Activated CD4-positive, alpha-beta T cell treated with anti-CD3 and anti-CD28 coated beads for 4 hours (primary cell): ENCODE measurements at places on chromosomes 5 and 9.

DNA sequence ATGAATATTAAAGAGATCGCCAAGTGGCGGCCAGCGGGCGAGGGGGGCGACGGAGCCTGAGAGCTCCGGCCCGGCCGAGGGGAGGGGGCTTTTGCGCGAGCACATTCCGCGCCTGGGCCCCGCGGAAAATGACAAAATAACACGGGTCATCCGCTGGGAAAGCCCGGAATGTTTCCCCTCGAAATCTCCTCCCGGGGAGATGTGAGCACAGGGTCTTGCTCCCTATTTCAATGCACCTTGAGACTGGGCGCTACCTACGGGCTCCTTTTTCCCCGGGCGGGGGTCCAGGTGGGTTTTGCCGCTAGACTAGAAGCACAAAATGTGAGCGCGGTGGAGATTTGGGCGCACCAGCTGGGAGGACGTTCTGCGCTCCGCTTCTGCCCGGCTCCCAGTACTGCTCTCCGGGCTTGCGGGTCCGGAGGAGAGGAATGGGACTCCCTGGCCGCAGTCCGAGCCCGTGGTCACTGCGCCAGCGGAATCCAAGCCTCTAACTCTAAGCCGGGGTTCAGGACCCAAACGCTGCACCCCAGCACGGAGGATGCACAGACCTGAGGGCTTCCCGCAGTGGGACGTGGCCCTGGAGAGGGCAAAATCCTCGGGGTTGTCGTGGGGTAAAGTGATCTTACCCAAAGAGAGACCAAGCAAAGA lies 2.8 kb upstream of the PRDM12 start:
- DNase-seq = no peak

- DNase-seq = no peak
Observed at GRCh38 chr5:13932561-13932960, 11.9 kb downstream of the DNAH5 start.

GRCh38 chr5:6446042-6446441 lies 2.6 kb upstream of the UBE2QL1 start:
- DNase-seq = no peak

DNA sequence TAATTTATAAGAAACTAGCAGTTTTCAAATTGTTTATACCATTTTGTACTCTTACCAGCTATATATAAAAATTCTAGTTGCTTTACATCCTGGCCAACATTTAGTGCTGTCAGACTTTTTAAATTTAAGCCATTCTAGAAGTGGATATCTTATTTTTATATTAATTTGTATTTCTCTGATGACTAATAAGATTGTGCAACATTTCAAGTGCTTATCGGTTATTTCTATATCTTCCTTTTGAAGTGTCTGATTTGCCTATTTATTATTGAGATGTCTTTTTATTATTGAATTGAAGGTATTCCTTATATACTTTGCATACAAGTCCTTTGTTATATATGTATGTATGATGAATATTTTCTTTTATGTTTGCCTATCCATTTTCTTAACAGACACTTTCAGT lies 324.0 kb downstream of the ELAVL2 start:
- DNase-seq = no peak

- DNase-seq = no peak
Observed at GRCh38 chr5:88940713-88941112, 57.7 kb upstream of the MEF2C start.

GRCh38 chr5:59727186-59727585 lies 166.3 kb downstream of the PDE4D start:
- no peak for DNase-seq

GRCh38 chr5:171149333-171149732 lies 159.7 kb upstream of the TLX3 start:
- DNase-seq = no peak

DNA sequence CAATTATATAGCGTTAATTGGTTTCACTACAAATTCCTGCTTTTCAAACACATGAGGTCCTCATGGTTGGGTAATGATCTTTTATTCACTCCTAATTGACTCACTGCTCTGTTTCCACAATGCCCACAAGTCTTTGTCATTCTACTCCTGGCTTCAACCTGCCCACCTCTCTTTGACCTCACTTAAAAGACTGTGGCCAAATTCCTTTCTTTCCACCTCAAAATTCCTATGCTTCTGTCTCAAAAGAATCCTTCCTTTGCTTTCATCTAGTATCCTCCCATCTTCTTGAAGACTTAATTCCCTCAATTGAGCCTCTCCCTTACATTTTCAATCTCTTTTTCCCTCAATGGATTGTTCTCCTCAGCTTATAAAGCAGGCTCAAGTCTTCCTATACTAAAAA lies 4.9 kb downstream of the APBA1 start:
- DNase-seq = no peak

- no peak for DNase-seq
Observed at GRCh38 chr5:72883850-72884249, 67.4 kb downstream of the TNPO1 start.

DNA sequence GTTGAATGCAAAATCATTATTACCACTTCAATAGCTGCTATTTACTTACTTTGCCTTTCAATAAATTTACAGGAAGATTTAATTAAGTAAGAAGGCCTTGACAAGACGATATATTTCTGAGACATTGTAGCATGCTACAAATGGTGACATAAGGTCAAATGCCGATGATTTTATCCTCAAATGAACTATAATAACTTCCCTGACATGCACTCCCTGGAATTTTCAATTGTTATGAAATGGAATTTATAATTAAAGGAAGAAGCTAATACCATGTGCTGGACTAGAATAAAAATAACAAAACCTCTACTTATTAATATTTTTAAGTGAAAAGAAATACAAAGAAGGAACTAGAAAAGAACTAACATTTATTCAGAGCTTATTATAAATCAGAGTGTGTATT lies 30.2 kb upstream of the ITGA1 start:
- no peak for DNase-seq

DNA sequence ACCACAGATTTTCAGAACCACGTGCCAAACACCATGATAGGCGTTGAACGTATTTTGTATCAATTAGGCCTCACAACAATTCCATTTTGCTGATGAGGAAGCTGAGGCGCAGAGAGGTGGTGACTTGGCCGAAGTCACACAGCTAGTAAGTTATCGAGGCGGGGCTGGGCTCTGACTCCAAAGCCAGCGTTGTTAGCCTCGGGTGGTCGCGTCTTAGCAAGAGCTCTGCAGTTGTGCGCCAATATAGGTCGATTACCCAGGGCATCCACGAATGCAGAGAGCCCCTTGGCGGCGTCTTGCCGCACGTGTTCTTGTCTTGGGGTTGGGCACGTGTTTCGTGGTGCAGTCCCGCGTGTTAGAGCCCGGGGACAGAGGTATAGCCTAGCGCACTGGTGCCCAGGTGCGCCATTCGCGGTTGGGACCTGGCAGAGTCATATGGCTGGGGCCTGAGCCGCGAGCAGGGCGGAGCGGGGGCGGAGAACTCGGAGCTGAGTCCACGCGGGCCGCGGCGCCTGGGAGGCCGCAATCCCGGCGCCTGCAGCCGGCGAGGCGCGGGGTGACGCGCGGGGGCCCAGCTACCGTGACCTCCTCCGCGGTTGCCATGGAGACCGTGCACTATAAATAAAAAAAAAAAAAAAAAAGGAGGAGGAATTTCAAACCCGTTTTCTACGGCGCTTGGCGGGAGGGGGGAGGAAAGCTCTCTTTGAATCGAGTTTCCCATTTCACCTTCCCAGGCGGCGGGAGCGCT lies 62.3 kb downstream of the CXXC5 start:
- peak; percentile 49 for DNase-seq

DNA sequence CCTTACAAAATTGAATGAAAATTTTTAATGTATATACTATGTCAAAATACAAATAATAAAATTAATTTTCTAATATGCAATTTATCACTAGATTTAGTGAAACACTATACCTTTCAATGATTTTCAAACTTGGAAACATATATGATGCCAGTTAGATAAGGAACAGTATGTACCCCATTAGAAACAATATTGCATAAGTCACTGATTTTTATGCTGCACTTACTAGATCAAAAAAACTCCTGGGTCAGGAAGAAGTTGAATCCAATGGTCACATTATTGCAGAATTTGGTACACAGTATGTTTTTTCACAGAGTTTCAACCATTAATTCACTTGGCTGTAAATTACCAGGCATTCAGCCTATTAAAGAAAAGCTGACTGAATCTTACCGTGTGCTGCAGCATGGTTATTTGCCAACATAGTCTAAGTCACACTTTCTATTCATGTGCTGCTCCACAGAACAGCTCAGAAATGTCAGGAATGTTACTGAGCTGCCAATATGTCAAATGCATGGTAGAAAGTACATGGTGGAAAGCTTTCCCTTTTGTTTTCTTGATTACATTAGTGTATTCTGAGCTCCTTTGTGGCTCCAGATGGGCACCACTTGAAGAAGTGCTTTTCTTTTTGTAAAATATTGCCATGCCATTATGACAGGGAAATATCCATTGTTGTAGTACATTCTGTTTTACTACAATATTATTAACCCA lies 9.9 kb upstream of the PRR16 start:
- no peak for DNase-seq

DNA sequence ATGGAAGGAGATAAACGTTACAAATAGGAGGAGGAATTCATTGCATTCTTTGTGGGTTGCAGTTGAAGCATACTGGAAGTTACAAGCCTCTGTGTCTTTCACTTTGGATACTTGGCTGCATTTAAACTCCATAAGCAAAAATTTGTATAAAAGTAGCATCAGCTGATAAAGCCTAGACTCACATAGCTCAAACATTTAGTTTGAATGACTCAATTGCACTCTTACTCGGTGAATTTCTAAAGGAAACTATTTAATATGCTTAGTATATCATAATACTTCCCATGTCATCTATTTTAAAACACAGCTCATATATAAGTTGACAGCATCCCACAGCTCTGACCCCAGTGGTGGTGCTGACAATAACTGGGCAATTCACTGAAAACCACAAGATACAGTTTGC lies 596.6 kb upstream of the ZNF608 start:
- DNase-seq = no peak

- DNase-seq = no peak
Observed at GRCh38 chr5:111707630-111708164, 49.3 kb downstream of the NREP start.

GRCh38 chr5:1324301-1324700 lies 20.6 kb downstream of the CLPTM1L start:
- no peak for DNase-seq

- peak; percentile 20 for DNase-seq
Observed at GRCh38 chr9:124659099-124659659, 111.9 kb downstream of the NR6A1 start.

DNA sequence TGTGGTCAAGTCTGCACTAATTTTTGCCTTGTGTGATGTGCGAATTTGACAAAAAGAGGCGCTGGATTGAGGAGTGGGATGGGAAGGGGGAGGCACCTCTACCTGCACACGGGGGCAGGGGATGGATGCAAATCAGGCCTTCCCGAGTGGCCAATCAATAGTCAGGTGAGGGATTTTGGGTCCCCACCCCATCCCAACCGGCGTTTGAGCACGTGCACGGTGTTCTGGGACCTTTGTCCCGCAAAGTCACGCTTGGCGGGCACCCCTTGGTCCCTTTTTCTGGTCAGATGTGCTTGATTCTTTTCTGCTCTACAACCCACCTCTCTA lies 685 bp upstream of the ADAMTS19 start:
- no peak for DNase-seq

DNA sequence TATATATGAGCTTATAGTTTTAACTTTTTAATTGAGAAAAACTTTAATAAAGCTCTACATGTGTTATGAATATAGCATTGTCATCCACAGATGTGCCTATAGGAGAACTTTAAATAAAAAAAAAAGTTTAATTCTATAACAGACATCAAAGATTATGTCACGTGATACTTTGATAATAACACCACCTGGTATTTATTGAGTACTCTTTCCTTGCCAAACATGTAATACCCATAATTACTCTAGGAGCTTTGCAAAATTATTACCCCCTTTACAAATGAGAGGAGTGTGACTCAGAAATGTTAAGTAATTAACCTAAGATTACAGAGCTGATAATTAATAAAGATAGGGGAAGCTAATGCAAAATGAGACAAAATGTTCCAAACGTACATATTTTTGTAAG lies 43.0 kb downstream of the ITGA2 start:
- no peak for DNase-seq

- no peak for DNase-seq
Observed at GRCh38 chr9:128192601-128193371, 1.4 kb upstream of the CIZ1 start.

GRCh38 chr5:179346401-179346800 lies 1.1 kb upstream of the ADAMTS2 start:
- DNase-seq = no peak

DNA sequence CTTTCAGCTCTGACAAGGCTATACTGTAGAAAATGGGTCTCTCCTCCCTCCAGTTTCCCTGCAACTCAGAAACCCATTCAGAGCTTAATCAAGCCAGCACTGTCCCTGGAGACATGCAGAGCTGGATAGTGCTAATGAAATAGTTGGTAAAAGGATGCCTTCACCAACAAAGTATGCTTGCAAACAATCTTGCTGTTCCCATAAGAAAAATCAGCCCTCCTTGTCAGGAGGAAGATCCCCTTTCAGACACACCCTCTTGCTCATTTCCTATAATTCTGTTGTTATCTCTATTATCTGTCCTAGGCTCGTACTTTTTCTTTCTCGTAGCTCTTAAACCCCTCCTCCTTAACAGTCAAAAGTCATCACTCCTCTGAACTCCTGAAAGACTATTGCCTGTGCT lies 9.9 kb upstream of the OSMR start:
- DNase-seq = no peak

GRCh38 chr9:86034863-86035734 lies 64.3 kb downstream of the GOLM1 start:
- no peak for DNase-seq

DNA sequence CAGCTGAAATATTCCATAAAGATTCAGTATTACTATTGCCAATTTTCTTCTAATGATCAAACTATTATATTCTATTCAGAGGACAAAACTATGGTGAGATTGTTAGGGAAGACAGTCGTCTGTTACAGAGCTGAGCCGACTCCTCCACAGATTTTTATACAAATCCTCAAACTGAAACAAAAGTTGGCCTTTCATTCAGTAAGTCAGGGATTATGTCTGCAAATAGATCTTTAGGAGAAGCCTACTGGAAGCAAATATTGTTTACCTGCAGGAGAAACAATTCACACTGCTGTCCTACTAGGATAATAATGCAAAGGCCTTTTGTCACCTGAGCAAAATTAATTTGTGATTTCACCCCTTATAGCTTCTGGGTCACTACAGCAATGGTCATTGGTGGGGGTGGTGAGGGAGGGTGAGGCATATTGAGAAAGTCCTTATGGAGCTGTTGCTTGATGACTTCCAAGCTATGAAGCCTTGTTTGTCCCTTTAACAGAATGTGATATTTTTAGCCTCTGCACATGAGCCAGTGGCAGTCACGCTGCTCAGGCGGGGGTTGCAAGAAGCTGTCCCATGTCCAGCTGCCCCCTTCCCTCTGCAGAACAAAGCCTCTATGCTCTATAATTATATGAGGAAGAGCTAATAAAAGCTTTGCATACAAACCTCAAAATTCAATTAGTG lies 200.5 kb upstream of the KLF9 start:
- no peak for DNase-seq
